ENCODE measurements at places on chromosomes 4 and X.
A peak's percentile ranks its signal among the peaks of the same experiment; 100 is the strongest.

GRCh38 chr4:77352192-77352591 lies 195.2 kb downstream of the CCNG2 start:
- no peak overlapping the region for H3K4me3 ChIP-seq
- DNase-seq = no peak
- H3K4me1 ChIP-seq = no peaks in the 10 kb centered on the region
- no peaks in the 10 kb centered on the region for H3K27me3 ChIP-seq

DNA sequence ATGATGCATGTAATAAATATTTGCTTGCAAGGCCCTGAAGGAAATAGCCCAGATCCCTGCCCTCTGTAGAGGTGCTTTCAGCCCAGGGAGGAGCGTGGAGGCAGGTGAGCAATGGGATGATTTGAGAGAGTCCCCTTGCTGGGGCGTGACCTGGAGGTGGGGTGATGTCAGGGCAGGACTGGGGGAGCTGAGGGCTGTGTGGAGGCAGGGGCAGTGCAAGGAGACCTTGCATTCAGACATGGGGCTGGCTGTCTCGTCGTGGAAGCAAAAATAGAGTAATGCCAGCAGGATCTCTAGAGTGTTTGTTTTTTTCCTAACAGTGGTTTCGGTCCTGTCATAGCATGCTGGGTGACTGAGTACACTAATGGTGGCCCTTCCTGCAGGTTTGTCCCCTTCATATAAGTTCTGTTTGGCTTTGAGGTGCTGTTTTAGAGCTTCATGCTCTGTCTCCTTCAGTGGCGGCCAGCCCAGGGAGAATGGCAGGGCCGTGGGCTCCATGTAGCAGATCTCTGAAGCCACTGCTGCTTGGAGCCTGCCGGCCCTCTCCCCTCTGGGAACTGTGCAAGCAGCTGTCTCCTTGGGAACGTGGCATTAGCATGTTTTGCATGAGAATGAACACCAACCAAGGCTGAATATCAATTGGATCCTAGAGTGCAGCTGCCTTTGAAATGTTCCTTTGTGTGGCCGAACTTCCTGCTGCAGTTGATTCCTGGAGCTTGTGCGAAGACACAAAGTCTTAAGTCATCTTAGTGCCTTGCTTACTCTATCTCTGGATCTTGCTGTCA lies 39.3 kb upstream of the CLDN34 start:
- no peaks in the 10 kb centered on the region for H3K4me1 ChIP-seq
- H3K4me3 ChIP-seq = no peak overlapping the region
- no peak for DNase-seq
- H3K27ac ChIP-seq = no peak overlapping the region
- no peaks in the 10 kb centered on the region for H3K36me3 ChIP-seq

DNA sequence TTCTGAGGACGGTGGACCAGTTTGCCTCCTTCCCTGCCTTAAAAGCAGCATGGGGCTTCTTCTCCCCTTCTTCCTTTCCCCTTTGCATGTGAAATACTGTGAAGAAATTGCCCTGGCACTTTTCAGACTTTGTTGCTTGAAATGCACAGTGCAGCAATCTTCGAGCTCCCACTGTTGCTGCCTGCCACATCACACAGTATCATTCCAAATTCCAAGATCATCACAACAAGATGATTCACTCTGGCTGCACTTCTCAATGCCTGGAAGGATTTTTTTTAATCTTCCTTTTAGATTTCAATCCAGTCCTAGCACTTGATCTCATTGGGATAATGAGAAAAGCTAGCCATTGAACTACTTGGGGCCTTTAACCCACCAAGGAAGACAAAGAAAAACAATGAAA lies 255.3 kb downstream of the RAPGEF2 start:
- DNase-seq = no peak
- no peak overlapping the region for H3K27ac ChIP-seq
- no peaks in the 10 kb centered on the region for H3K4me1 ChIP-seq
- H3K4me3 ChIP-seq = no peak overlapping the region
- peaks cover 11% of the 10 kb centered on the region for H3K36me3 ChIP-seq

DNA sequence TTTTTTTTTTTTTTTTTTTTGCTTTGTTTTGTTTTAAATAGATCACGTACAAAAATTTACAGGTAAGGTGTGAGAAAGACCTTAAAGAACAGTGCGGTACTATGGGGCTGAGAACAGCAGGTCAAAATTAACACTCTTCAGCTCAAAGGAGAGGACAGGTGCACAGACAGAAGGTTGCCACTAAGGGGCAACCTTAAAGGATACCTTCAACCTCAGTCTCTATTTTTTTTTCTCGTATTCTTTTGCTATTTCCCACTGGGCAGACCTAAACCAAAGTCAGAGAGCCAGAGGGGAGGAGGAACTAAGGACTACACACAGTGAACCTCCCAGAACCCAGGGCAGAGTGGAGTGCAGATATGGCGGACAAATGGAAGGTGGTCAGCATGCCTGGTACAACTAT lies 1984.3 kb upstream of the IGFBP7 start:
- no peaks in the 10 kb centered on the region for H3K36me3 ChIP-seq
- H3K27me3 ChIP-seq = no peaks in the 10 kb centered on the region
- H3K4me1 ChIP-seq = no peaks in the 10 kb centered on the region
- H3K27ac ChIP-seq = no peak overlapping the region

GRCh38 chr4:16860516-16860915 lies 37.9 kb downstream of the LDB2 start:
- no peaks in the 10 kb centered on the region for H3K27me3 ChIP-seq
- DNase-seq = no peak
- no peaks in the 10 kb centered on the region for H3K36me3 ChIP-seq
- no peak overlapping the region for H3K27ac ChIP-seq
- no peaks in the 10 kb centered on the region for H3K4me1 ChIP-seq
- H3K4me3 ChIP-seq = no peak overlapping the region

- H3K36me3 ChIP-seq = no peaks in the 10 kb centered on the region
- no peak overlapping the region for H3K27ac ChIP-seq
- H3K27me3 ChIP-seq = no peaks in the 10 kb centered on the region
- peak overlapping the region; percentile 94 for H3K4me3 ChIP-seq
- no peaks in the 10 kb centered on the region for H3K4me1 ChIP-seq
These were observed 1.1 kb downstream of the ABLIM2 start for GRCh38 chr4:8157496-8157895.

DNA sequence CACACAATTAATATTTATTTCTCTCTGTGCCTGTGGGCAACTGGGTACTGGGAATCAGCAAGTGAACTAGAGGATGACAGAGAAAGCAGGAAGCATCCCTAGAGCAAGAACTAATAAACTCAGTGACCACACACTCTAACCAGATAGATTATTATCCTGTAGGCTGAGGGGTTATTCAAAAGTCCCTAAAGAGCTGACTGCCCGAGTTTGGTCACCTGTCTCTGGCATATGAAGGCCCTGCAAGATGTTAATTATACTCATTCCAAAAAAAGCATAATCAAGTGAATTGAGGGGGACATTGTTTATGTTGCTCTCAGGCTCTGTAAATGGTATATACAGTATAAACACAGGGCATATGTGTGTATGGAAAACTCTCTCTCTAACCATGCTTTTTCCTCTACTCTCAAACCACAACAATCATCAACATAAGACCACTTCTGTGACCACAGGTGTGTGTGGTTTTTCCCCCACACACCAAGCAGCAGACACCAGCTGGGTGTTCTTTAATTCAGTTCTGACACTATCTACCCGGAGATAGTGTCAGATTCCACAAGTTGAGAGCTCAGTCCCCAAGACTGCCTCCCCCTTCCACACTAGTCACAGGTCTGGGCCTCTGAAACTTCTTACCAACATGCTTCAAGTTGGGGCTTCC lies 6.2 kb upstream of the HPSE start:
- H3K4me3 ChIP-seq = no peak overlapping the region
- no peaks in the 10 kb centered on the region for H3K27me3 ChIP-seq
- no peaks in the 10 kb centered on the region for H3K36me3 ChIP-seq
- no peaks in the 10 kb centered on the region for H3K4me1 ChIP-seq
- H3K27ac ChIP-seq = no peak overlapping the region
- DNase-seq = no peak

GRCh38 chr4:38871593-38871992 lies 4.0 kb downstream of the FAM114A1 start:
- H3K27me3 ChIP-seq = no peaks in the 10 kb centered on the region
- H3K36me3 ChIP-seq = no peaks in the 10 kb centered on the region
- DNase-seq = no peak
- H3K27ac ChIP-seq = no peak overlapping the region

DNA sequence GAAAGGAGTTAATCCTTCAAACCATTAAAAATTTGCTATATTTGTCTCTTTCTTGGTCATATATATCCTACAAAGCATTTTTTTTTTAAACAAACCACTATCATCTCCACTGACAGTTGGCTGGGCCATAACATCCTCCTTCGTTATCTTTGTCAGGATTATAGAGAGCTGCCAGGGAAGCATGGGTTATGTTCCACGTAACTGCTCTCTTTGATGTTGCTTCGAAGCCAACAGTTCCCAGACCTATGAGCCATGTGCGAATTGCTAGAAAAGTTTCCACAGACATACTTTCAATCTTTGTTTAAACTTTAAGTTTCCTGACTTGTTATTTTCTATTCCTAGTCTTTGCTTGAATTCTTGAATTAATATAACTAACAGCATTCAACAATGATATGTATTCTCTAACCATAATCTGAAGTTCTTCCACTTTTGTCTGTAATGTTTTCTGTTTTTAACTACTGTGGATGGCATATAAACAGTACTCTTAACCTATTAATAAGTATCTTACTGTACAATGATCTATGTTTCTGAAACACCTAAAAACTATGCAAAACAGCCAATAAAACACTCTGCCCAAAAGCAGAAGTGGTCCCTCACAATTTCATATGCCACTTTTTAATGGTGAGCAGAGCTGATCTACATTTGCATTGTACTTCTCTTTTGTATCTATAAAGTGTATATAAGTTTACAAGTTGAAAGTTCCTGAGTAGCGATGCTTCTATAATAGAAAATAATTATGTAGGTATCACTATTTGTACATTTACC lies 37.9 kb downstream of the EREG start:
- no peaks in the 10 kb centered on the region for H3K4me1 ChIP-seq
- DNase-seq = no peak
- no peaks in the 10 kb centered on the region for H3K27me3 ChIP-seq
- no peak overlapping the region for H3K4me3 ChIP-seq

DNA sequence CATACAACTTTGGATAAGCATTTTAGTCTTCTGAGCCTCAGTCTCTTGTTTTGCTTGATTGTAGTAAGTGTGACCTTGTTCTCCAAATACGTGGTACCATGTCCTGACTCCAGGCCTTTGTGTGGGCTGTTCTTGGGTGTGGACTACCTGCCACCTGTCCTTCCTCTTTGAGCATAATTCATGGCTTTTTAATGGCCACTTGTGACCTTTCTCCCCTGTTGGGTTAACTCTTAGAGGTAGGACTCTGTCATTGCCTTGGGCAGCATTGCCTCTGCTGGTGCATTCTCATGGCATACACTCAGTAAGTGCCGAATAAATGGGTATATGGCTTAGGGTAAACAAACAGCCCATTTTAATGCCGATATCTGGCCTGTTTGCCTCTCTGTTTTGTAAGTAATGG lies 3.0 kb downstream of the NSD2 start:
- no peaks in the 10 kb centered on the region for H3K36me3 ChIP-seq
- DNase-seq = no peak
- H3K27ac ChIP-seq = no peak overlapping the region
- H3K4me1 ChIP-seq = peaks cover 18% of the 10 kb centered on the region
- H3K4me3 ChIP-seq = no peak overlapping the region

- DNase-seq = peak; percentile 27
- H3K4me3 ChIP-seq = peak overlapping the region; percentile 80
- no peaks in the 10 kb centered on the region for H3K4me1 ChIP-seq
- H3K27me3 ChIP-seq = no peaks in the 10 kb centered on the region
- H3K36me3 ChIP-seq = no peaks in the 10 kb centered on the region
These were observed 1.8 kb downstream of the MAML3 start for GRCh38 chr4:140152013-140152703.

- H3K4me3 ChIP-seq = no peak overlapping the region
- H3K27me3 ChIP-seq = no peaks in the 10 kb centered on the region
- H3K27ac ChIP-seq = no peak overlapping the region
- H3K36me3 ChIP-seq = no peaks in the 10 kb centered on the region
These were observed 99.0 kb downstream of the AREG start for GRCh38 chr4:74543983-74544382.

DNA sequence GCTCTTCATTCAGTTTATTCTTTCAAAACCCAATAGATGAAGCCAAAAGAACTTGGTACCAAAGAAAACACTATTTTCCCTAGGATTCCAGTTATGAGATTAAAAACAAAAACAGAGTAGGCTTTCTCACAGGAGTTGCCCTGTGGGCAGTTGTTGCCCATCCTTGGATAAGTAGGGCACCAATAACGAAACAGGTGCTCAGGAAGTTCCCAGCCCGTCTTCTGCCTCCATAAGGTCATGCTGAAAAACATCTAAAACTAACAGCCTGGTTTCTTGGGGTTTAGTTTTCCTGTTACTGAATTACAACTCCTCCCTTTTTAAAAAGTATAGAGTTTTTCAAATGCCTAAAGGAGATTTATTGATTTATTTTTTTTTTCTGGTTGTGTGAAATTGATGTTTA lies 14.7 kb downstream of the TSPAN5 start:
- no peak overlapping the region for H3K4me3 ChIP-seq
- H3K36me3 ChIP-seq = no peaks in the 10 kb centered on the region
- H3K27me3 ChIP-seq = no peaks in the 10 kb centered on the region
- DNase-seq = no peak

- no peaks in the 10 kb centered on the region for H3K27me3 ChIP-seq
- no peak overlapping the region for H3K27ac ChIP-seq
- no peaks in the 10 kb centered on the region for H3K4me1 ChIP-seq
- H3K4me3 ChIP-seq = peak overlapping the region; percentile 3
- H3K36me3 ChIP-seq = no peaks in the 10 kb centered on the region
These were observed 101.6 kb downstream of the RELL1 start for GRCh38 chr4:37584493-37585060.

DNA sequence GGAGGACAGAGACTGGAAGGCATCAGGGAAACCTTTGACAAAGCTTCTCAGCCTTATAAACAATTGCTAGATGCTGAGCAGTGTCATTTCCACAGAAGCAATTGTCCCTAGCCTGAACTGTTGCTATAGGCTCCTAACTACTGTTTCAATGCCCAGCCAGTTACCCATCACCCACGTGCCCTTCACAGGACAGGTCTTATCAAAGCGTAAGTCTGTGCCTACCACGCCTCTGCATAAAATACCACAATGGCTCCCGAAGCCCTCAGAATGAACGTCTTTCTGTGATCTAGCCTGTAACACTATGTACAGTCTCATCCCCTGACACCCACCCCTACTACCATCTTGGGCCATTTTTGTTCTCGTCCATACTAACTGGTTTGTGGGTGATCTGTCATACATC lies 134.3 kb downstream of the STK32B start:
- no peak overlapping the region for H3K27ac ChIP-seq
- H3K4me3 ChIP-seq = no peak overlapping the region
- H3K4me1 ChIP-seq = no peaks in the 10 kb centered on the region
- no peaks in the 10 kb centered on the region for H3K36me3 ChIP-seq

DNA sequence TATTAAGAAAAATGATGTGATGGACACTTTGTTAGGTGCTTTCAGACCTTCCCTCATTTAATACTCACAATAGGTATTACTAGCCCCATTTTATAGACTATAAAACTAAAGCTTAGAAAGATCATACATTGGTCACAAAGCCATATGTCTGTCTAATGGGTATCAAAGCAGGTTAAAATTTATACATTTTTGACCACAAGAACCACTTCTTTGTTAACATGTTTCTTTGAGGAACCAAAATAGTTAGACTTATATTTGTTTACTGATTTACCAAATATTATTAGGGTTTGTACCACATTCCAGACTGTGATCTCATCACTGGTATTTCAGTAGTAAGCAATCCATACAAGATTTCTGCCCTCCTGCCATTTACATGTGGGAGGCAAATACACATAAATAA lies 363.3 kb downstream of the NAF1 start:
- H3K27me3 ChIP-seq = no peaks in the 10 kb centered on the region
- no peaks in the 10 kb centered on the region for H3K4me1 ChIP-seq
- no peaks in the 10 kb centered on the region for H3K36me3 ChIP-seq
- no peak for DNase-seq

Data from tibial nerve (tissue), 4 donors.